Stimulated activated CD4-positive, alpha-beta T cell treated with anti-CD3 and anti-CD28 coated beads, TNF-alpha, amount 100 ng/mL, for 4 hours (primary cell): ENCODE measurements at places on chromosomes 11 and 22.

- no peak for DNase-seq
Observed at GRCh38 chr22:47009304-47010101, 247.1 kb downstream of the TBC1D22A start.

- DNase-seq = no peak
Observed at GRCh38 chr11:64772303-64773018, 5.9 kb downstream of the SF1 start.

DNA sequence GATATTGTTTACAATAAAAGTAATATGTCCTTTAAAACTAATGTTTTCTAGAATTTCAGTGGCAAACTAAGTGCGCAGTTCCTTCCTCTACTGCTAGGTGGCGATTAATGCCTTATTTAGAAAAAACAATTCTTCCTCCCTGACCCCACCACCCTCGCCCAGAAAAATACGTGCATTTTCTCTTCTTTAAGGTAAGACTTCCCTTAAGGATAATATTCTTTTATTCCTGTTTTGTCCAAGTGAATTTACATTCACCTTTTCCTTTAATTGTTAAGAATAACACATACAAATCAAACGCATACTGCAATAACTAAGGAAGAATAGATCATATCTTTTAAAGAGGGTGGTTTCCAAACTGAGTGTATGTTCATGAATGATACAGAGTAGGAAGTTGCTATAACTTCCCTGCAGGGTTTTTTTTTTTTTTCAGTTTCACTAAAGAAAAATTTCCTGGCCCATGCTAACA is 17.0 kb upstream of the PSMA1 start:
- DNase-seq = no peak

DNA sequence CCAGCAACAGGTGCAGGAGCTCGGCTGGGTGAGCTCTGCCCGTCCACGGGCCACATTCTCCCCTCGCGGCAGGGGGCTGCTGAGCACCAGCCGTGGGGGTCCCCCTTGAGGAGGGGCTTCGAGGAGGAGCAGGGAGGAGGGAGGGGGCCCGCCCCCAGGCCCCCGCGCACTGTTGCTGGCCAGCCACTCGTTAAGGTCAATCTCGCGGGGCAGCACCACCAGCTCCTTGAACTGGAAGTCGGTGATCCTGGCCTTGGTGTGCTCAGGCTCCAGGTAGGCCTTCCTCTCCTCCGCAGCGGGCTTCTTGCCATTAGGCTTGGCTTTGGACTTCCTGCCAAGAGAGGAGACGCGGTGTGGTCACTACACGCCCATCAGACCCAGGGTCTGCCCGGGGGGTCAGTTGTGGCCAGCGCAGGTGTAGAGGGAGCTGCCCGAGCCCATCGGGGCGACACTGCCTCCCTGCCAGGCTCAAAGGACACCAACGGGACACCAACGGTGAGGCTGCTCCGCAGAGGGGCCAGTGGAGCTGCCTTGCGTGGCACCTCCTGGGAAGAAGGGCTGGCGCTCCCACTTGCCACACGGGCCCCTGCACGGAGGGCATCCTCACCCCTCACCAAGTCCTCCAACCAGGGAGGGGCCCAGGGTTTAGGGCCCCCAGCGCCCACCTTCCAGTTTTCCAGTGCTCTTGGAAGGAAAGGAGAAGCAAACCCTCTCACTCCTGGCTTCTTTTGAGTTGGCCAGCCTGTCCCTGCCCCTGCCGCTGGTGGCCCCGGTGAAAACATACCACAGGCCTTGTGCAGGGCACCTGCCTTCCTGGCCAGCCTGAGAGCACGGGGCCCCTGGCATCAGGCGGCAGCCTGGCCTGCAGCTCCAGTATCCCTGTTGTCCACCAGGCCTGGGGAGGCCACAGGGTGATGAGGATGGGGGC is 5.8 kb downstream of the MOB2 start:
- DNase-seq = no peak

DNA sequence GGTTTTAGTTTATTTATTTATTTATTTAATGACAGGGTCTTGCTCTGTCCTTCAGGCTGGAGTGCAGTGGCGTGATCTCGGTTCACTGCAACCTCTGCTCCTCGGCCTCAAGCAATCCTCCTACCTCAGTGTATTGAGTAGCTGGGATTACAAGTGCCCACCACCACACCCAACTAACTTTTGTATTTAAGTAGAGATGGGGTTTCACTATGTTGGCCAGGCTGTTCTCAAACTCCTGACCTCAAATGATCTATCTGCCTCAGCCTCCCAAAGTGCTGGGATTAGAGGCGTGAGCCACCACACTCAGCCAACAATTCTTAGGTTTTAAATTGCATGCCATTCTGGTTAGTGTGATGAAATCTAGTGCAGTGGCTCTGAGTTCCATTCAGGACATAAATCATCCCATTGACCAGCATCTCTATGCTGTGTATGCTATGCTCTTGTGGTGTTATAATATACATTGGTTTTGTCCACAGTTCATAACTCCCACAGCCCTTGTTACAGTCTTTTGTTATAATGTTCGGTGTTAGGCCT is 28.5 kb downstream of the ZNF280B start:
- no peak for DNase-seq

- no peak for DNase-seq
Observed at GRCh38 chr11:85626496-85626895, 648 bp downstream of the DLG2 start.

DNA sequence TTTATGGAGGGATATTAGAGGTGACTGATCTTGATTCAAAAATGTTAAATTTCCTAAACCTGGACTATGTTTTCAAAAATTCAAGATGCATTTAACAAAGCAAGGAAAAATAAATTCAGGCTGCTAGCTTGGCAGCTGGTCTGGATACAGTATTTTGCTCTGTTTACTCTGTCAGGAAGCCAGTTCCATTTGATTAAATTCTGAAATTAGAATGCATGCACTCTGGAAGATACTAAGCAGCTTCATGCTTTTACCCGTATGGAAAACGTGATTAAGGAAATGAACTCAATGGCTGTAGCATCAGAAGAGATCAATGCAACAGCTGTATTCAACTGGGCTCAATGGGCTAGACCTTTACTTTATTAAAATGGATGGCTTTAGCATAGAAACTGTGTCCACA is 14.2 kb downstream of the C11orf71 start:
- no peak for DNase-seq

GRCh38 chr11:68007498-68008380 is 2.4 kb upstream of the ALDH3B1 start:
- no peak for DNase-seq

GRCh38 chr11:79480864-79481263 is 40.0 kb upstream of the TENM4 start:
- DNase-seq = no peak
